ENCODE measurements at places on chromosomes 1 and 21.

DNA sequence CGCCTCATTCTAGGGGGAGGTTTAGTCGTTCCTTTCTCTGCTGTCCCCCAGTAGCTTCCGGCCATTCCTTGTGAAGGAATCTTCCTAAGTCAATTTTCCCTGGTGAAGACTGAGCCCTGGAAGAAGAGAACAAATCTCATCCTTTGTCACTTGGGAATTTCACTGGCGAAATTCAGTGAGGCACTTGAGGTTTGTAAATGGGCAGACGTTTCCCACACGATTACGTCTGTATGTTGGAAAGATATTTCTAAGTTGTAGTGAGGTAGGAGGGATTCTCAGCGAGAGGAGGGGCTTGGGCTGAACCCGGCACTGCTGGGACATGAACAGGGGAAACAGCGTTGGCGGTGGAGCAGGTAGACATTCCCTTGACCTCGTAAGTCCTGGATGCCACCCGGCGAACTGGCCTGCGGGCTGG lies 47.2 kb downstream of the GALNT2 start:
- no peak for DNase-seq

DNA sequence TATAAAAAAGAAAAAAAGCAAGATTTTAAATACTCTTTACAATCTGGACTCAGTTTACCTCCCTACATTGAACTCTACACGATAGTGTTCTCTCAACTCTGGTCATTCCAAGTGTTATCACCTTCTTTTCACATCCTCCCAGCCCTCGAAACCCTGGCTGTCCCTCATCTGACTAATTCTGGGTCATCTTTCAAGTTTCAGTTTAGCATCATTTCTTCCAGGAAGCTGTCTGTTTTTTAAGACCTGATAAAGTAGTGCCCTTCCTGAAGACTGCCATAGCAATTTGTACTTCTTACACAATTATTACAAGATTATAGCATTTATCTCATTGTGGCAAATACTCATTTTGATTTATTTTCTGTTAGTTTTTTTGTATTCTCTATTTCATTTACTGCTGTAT lies 1.2 kb downstream of the ALG14 start:
- DNase-seq: no peak

DNA sequence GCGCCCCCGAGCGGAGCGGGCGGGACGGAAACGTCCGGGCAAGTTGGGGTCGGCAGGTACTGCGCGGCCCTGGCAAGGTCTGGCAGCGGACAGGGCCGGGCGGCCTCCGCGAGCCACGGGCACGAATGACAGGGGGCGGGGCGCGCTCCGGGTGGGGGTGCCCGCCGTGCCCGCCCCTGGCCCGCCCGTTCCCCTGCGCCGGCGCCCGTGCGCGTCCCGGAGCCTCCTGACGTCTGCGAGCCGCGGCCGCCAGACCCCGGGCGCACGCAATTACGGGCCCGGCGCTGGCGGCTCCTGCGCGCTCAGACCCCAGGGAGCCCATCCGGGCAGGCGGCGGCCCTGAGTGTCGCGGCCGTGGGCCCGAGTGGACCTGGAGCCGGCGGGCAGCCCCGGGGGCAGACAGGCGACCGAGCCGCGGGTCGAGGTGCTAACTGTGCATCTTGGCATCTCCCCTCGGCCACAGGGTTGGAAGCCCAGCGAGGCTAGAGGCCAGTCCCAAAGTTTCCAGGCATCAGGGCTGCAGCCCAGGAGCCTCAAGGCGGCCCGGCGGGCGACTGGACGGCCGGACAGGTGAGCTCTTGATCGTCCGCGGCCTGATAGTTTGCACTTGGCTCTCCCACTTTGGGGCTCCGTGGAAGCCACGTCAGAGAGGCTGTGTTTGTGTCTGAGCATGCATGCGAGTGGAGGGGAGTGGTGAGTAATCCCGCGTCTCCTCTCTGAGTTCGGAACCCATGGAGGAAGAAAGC lies 918 bp downstream of the MIB2 start:
- DNase-seq: no peak

GRCh38 chr1:228837032-228837431 lies 101.8 kb downstream of the RHOU start:
- no peak for DNase-seq

- no peak for DNase-seq
Measured at GRCh38 chr21:37208056-37208721, 58.9 kb downstream of the VPS26C start.

- no peak for DNase-seq
Measured at GRCh38 chr1:78586572-78586971, 33.7 kb upstream of the IFI44L start.

- DNase-seq: no peak
Measured at GRCh38 chr1:242428399-242429190, 95.9 kb downstream of the PLD5 start.

DNA sequence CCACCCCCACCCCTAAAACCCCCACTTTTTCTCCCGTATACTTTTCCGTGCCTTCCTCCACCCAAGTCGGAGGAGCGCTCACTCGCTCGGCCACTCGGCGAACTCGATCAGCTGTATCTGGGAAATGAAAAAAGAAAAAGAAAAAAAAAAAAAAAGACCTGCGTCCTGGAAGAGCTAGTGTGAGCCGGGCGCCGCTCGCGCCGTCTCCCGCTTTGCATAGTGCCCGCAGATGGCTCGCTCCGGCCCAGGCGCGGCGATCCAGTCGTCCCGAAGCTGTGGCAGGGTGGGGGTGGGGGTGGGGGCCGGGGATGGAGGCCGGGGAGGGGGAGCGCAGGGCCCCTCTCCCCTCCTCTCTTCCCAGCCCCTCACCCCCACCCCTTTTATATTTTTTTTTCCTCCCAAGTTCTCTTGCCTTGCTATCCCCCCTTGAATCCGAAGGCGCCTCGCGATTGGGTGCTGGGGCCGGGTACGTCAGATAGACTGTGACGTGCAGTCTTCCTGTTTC lies 299 bp upstream of the PROX1 start:
- no peak for DNase-seq

DNA sequence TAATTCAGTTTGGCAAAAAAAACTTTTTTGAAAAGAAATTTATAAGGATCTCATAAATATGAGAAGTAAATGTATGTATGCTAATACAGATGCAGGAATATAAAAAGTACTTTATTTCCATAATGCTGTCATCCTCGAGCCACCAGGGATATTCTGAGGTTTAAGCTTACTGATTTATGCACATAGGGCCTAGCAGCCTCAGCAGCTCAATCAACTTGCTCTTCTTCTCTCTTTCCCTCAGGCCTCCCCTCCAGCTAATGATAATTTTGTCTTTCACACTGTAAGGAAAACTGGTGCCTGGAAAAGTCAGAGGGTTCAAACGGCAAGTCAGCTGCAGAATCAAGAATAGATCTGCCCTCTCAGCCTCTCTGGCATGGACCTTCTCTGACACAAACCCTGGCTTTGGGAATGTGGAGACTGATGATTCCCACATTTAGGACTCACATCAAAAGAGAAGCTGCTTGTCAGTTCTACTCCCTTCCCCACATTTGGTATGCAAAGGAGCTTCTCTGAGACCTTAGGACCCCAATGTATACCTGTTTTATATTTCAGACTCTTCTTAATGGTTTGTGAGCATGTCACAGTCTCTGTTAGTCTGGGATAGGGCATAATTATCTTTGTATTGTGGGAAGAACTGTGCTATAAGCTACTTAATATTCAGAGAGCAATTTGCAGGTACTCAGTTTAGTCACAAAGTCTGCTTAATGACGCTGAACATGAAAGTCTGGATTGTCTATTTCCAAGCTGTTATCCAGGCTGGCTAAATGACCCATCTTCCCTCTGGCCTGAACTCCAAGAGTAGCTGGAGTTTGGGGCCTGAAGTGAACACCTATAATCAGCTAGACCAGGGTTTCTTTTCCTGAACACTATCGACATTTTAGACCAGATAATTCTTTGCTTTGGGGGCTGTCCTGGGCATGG lies 52.1 kb upstream of the DIPK1A start:
- no peak for DNase-seq

GRCh38 chr1:112878321-112878720 lies 77.7 kb downstream of the SLC16A1 start:
- no peak for DNase-seq

GRCh38 chr1:214472364-214472763 lies 79.0 kb downstream of the PTPN14 start:
- no peak for DNase-seq

DNA sequence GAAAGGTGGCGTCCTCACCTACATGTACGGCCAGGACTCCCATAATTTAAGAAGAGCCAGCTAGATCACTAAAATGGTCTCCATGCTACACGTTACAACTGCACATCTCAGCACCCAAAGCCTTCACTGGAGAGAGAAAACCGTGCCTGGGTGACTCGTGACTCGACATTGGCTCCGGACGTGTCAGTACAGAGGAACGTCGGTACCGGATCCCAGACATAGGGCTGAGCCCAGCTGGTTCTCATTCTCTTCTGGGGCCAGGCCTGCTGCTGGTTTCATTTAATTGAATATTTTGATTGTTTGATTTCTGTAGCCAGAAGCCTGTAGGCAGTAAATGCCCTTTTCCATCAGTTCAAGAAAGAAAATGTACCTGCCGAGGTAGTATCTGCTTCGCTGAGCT lies 93.1 kb downstream of the HHIPL2 start:
- DNase-seq: no peak

GRCh38 chr1:229040630-229041358 lies 230.1 kb upstream of the RAB4A start:
- no peak for DNase-seq

- no peak for DNase-seq
Measured at GRCh38 chr1:78408192-78408591, 82.6 kb upstream of the PTGFR start.

DNA sequence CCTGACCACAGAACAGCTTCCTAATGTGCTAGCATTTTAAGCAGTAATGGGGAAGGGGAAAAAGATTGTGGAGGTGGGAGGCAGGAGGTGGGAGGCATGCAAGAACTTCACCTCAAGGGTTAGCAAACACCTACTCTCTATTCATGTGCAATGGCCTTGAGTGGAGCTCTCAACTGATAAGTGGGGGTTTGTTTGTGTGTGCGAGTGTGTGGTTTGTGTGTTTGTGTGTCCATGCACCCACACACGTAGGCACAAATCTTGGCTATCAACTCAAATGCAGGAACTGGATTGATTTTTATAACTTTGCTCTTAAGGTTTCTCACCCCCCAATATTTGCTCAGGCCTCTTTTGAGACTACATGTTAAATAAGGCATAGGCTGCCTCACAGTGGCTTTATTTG lies 78.6 kb downstream of the SYT6 start:
- DNase-seq: no peak

DNA sequence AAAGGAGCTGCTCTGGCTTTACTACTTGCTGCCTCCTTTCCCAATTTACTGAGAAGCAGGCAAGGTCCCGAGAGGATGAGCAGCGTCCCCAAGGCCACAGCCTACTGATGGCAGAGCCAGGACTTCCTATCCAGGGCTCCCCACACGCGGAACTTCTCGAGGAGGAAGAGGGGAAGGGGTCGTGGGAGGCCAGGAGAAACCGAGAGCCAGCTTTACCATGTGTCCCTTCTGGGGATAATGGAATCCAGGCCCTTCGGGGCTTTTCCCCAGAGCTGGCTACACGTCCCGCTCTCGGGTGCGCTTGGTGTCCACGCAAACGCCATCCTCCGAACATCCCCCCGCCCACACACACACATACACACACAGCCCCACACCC lies 4.3 kb upstream of the CCN1 start:
- no peak for DNase-seq

GRCh38 chr1:166457700-166458099 lies 290.9 kb upstream of the FAM78B start:
- DNase-seq: no peak

- DNase-seq: no peak
Measured at GRCh38 chr1:84363019-84363418, 35.3 kb upstream of the DNASE2B start.

DNA sequence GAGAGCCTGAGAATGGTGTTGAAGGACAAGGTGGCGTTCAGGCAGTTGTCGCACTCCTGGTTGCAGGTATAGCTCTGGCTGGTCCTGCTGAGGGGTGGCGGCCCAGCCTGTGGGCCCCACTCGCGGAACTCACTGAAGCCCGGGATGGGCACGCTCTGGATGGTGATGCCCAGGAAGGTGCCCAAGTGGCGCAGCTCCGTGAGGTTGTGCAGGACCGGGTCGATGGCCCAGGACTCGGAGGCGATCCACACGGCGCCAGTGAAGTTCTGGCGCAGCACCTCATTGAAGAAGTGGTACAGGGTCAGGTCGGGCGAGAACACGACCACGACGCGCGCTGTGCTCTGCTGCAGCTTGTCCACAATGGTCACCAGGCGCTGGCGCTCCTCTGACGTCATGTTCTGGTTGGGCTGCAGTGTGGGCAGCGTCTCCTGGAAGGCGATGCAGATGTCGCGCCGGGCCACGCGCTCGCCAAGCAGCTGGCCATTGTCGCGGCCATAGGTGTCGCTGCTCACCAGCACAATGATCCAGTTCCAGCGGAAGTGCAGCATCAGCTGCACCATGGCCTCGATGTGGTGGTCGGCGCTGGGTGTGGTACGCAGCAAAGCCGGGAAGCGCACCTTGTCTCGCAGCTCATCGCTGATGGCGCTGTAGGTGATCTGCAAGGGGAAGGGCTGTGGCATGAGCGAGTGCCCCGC lies 5.0 kb downstream of the TAS1R2 start:
- no peak for DNase-seq

- DNase-seq: no peak
Measured at GRCh38 chr21:35458405-35458804, 409.3 kb upstream of the RUNX1 start.

- no peak for DNase-seq
Measured at GRCh38 chr1:208387908-208388811, 144.0 kb upstream of the PLXNA2 start.

DNA sequence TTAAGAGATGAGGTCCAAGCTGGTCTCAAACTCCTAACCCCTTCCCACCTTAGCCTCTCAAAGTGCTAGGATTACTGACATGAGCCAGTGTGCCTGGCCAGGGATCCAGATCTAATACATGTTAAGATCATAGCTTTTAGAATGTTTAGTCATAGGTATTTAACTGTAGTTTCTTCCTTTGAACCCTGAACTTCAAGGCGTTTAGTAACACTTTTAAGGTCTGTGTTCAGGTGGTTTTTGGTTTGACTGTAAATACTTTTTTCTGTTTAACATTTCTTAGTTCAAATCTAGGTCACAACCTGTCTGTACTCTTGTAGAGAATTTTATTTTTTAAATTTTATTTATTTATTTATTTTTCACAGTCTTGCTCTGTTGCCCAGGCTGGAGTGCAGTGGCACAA lies 28.1 kb downstream of the RAP1A start:
- no peak for DNase-seq

GRCh38 chr1:207203541-207203940 lies 99.5 kb downstream of the C4BPA start:
- no peak for DNase-seq

DNA sequence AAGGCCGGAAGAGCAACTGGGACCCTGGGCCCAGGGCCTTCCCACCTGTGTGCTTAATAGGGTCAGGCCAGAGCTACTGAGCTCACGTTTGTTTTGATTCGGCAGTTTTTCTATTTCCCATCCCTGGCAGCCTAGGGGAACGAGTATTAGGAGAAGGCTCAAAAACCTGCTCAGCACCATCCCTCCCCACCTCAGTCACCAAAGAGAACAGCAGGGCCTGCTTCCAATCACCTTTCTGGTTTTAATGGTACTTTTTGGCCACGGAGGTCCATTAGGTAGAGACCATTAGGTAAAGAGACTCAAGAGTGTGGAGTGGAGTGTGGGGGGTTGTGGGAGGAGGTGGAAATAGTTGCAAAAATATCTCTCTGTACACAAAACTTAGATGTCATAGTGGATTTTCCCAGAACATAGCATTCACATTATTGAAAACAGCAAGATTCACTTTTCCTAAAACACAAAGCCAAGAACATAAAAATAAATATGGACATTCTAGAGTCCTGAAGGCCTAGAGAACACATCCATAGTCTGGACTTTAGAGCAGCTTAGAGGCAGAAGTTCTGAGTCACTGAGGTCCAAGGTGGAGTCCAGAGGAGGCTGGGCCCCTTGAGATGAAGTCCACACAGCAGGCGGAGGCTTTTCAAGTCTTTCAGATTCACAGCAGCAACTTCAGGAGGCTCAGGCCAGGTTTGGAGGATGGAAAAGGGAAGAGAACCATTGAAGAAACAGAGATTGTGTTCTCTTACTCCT lies 19.5 kb downstream of the NUAK2 start:
- DNase-seq: no peak

Data from stimulated activated CD4-positive, alpha-beta T cell treated with anti-CD3 and anti-CD28 coated beads, Interleukin-15, amount 100 ng/mL, for 1 hour (primary cell).